AG10803 (cell line): ENCODE measurements at places on chromosomes 12 and 14.

- no peak for DNase-seq
These were observed 185.7 kb downstream of the DPF3 start for GRCh38 chr14:72708222-72708621.

GRCh38 chr14:102421411-102422057 is 58.8 kb downstream of the TECPR2 start:
- no peak for DNase-seq

- DNase-seq: no peak
These were observed 143.8 kb downstream of the ADGRD1 start for GRCh38 chr12:131097202-131098177.

DNA sequence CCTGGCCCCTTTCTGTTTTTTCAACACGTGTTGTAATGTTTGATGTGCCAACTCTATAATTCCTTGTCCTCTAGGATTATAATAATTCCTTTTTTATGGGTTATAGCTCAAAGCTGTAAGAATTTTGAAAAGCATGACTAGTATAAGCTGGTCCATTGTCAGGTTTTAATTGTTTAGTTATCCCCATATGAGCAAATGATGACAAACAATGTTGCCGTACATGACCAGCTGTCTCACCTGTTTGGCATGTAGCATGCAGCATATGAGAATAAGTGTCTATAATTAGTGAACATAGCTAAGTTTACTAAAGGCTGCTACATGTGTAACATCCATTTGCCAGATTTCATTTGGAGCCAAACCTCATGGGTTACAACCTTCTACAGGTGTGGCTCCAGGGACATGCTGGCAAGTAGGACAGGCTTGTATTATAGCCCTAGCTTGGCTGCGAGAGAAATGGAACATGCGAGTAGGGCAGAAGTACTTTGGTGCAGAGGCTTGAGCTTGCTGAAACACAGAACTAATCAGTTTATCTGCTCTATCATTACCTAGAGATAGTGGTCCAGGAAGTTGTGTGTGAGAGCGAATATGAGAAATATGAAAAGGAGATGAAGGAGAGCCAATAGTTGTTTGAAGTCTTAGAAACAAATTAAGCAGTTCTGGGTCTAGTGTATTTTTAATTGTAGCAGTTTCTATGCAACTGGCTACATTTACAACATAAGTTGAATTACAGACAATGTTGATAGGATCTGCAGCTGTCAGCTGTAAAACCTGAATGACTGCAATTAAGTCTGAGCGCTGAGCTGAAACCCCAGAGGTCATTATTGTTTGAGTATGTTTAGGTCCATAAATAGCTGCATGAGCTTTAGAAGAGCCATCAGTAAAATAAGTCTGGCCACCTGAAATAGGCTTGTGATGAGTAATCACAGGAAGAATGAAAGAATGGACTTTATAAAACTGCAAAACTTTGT is 22.6 kb upstream of the MAPKAPK5 start:
- DNase-seq: no peak

DNA sequence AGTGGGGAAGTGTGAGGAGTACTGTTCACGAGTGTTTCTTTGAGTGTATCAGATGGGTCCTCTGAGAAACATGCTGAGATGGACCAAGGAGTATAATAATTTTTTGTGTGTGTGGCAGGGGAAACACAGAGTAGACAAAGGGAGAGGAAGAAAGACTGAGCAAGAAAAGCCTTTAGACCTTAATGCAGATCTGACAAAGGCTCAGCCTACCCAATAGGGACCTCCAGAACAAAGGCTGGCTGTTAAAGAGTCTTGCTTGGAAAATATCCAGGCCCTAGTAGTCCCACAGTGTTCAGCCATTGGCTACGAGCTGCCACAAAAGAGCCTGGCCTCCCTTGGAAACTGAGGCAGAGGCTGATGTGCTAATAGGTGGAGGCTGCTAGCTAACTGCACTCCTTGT is 13.5 kb downstream of the COQ5 start:
- no peak for DNase-seq

DNA sequence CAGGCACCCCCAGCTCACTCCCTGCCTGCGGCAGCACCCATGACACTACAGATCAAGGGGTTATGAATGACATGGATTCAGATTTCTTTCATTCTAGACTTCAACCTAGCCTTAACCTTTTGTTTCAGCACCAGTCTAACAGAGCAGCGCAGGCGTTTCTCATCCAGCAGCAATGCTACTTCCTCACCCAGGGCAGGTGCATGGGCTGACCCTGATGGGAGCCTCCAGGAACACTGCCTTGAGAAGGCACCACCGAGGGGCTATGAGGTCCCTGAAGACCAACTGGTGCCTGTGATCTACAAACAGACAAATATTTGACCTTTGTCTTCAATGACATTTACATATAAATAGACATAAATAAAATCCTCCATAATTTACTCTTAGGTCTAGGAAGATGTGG is 10.8 kb downstream of the CDCA4 start:
- DNase-seq: no peak

DNA sequence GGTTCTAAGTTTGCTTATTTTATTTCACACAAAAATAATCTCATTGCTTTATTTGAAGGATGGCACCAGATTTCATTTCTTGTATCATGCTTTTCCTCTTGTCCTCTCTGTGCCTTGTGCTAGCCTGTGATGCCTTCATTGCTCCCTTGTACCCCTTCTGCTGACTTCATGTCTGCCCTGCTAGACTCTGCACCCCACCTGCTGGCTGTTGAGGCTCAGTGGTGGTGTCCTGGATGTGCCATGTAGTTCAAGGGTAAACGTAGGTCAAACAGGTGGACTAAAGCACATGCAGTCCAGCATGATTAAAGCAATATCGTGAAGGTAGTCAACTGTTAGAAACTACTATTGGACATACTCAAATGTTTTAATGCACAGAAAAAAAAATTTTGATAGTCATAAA is 21.6 kb downstream of the MRPS35 start:
- no peak for DNase-seq

- no peak for DNase-seq
These were observed 82.0 kb upstream of the ESRRB start for GRCh38 chr14:76293923-76294322.

GRCh38 chr14:28102001-28102400 is 664.6 kb upstream of the FOXG1 start:
- no peak for DNase-seq

DNA sequence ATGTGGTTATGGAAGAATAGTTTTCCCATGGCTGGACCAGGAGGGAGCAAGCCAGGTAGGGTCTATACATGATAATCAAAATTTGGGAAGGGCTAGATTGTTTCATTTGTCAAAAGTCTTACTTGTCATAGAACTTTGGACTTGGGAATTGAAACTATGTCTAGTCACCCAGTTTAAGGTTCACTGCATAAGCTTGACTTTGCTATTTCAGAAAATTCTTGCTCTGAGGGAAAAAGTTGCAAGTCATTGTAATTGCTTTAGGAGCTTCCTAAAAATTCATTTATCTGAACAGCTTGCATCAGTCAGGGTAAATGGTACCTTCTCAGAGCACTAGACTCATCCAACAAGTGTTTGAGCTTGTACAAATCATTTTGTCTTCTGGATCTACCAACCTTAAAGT is 1194.7 kb downstream of the GALC start:
- peak; percentile 11 for DNase-seq

DNA sequence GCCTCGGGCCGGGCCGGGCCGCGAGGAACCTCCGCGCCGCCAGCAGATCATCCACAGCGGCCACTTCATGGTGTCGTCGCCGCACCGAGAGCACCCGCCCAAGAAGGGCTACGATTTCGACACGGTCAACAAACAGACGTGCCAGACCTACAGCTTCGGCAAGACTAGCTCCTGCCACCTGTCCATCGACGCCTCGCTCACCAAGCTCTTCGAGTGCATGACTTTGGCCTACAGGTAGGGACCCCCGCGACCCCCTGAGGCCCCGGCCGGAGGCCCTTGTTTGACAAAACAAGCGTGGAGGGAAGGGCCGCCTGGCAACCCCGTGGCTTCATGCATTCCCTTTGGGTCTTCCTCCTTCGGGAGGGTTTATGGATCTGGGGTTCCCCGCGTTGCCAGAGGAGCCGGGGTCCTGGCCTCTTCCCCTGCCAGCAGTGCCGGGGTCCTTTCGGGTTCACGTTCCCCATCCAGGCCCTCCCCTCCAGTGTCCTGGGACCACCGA is 526 bp downstream of the MLXIP start:
- DNase-seq: no peak

- no peak for DNase-seq
These were observed 719.1 kb downstream of the C12orf50 start for GRCh38 chr12:87310126-87310525.

DNA sequence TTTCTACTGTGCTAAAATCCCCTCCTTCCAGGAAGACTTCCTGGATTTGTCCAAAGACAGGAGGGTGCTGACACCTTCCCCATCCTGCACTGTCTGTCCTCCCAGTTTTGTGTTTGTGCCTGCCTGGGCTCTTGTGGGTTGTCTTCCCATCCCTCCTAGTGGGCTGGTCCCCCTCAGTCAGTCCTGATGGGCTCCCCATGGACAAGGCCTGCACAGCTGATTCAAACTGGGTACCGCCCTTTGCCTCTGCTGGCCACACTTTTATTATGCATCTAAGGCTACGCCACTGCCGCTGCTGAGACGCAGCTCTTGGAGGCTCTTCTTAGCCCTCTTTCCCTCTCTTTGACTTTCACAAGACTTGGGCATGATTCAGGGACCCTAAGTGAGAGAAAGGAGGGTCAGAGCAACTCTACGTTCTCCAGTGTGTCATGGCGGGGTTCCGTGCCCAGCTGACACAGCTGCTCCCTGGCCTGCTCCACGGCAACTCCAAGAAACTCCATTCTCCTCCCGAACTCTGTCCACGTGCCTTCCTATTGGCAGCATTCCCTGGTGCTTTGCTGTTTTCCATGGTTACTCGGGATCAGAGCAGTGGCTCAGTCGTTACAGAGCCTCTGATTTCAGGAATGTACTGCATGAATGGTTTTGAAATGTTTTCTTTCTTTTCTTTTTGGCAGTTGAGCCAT is 3.8 kb upstream of the KRT85 start:
- peak; percentile 85 for DNase-seq

DNA sequence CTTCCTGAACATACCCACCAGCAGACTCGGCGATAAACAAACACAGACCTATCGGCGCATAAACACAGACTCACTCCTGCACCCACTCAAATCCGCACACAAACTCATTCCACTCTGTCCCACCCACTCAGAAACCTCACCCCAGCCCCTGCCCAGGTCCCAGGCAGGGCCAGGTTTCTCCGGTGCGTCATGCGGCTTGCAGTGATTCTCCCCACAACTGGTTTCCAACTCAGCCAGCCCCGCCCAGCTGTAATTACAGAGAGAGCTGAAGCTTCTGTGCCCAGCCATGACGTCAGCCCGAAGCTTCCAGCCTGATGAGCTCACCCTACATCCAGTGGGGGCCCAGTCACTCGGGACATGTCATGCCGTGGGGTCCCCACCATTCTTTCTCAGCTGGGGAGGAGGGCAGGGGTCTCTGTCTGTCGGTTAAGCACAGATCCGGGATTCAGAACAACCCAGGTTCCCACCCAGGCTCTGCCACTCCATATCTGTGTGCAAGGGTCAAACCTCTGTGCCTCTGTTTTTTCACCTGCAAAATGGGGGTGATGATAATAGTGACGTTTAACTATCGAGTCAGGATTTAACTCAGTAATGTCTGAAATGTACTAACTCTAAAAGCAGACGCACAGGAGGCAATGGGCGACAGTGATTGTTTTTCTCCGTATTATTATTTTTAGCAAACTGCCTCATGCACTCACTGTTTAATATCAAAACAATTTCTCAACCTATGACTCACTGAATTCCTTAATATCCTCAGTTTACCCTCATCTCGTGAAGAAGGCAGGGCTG is 2.3 kb upstream of the HSPB8 start:
- DNase-seq: peak; percentile 86

- peak; percentile 61 for DNase-seq
These were observed 192.1 kb upstream of the GARIN6 start for GRCh38 chr12:99455350-99456035.
